ENCODE measurements at places on chromosomes 4 and X. TPM values are rescaled to one million over a fixed set of nuclear protein-coding genes. Genes with fewer than 3 reads are reported as not detected.

Gene CT45A10
- not detected for total RNA-seq

Gene MAMLD1
- total RNA-seq = 4.5 TPM

Gene MEPE
- total RNA-seq = not detected

Gene VEGFC
- 3.1 TPM for total RNA-seq

DNA sequence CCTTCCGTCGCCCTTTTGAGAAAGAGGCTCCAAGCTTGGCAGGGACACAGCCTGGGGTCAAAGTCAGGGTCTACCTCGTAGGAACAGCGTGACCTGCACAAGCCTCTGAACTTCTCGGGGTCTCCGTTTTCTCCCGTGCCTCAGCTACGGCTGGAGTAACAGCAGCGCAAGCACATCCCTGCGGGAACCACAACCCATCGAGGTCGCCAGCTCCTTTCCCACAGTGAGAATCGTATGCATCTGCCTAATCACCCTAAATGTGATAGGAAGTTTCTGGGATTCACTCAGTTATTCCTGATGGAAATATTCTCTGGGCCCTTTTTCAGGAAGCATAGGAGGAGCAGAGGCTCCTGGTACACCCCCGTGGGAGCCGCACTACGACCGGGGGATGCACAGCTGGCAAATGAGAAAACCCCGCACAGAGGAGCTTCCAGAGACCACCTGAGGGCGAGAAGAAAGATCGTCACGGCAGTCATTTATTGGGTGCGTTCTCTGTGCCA, 24.7 kb downstream of the PPP2R2C start:
- peaks cover 12% of the 10 kb centered on the region for H3K27me3 ChIP-seq
- no peaks in the 10 kb centered on the region for H3K36me3 ChIP-seq
- H3K27ac ChIP-seq = no peak overlapping the region
- peaks cover 20% of the 10 kb centered on the region for H3K4me1 ChIP-seq
- H3K4me3 ChIP-seq = no peak overlapping the region

DNA sequence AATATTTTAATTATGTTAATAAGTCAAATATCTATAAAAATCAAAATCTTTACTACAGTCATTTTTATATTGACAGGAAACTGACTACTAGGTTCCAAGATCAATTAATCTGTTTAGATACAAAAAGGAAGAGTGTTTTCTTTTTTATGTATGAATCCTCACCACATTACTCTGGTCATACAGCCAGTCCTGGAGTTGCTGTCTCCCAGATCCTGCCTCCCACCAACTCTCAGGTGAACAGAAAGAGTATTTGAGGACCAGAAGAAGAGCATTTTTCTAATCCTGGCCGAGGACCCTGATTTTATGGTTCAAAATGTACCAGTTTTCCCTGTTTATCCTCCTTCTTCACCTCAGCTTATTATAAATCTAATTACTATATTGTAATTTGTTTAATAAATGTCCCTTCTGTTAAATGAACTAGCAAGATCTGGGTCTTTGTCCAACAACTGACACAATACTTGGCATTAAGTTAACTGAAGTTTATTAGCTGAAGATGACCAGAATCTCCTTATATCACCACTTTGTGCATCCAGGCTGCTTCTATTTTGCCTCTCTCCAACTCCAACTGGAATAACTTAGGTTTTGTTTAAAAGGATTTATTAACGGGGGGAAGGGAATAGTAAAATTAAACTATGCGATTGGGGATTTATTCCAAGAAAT, 224.4 kb upstream of the PCDH7 start:
- peaks cover 2% of the 10 kb centered on the region for H3K36me3 ChIP-seq
- H3K27me3 ChIP-seq = no peaks in the 10 kb centered on the region
- no peak for DNase-seq
- no peaks in the 10 kb centered on the region for H3K4me1 ChIP-seq
- H3K27ac ChIP-seq = no peak overlapping the region
